Fibroblast of skin of right quadriceps (primary cell): ENCODE measurements at places on chromosomes 1 and 21.

GRCh38 chr1:29973406-29973805, 737.1 kb downstream of the PTPRU start:
- no peak for DNase-seq

DNA sequence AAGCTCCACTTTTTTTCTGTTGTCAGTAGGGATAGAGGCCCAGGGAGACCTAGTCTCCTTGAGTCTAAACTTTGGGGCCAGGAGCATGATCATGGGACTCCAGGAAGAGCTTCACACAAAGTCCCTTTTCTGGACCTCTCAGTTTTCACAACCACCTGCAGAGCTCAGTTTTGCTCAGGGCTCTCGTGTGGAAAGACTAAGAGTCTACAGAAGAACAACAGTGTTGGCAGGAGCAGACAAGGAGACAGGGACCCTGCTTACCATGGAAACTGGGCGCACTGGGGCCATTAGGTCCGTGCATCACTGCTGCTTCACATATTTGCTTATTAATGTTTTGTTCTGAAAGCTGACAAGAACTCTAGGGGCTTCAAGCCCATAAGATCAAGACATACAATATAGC, 63.9 kb upstream of the HSD17B7 start:
- DNase-seq = no peak

GRCh38 chr1:45644661-45645060, 20.8 kb upstream of the CCDC17 start:
- DNase-seq = no peak

GRCh38 chr1:70812442-70813109, 235.0 kb downstream of the PTGER3 start:
- no peak for DNase-seq

DNA sequence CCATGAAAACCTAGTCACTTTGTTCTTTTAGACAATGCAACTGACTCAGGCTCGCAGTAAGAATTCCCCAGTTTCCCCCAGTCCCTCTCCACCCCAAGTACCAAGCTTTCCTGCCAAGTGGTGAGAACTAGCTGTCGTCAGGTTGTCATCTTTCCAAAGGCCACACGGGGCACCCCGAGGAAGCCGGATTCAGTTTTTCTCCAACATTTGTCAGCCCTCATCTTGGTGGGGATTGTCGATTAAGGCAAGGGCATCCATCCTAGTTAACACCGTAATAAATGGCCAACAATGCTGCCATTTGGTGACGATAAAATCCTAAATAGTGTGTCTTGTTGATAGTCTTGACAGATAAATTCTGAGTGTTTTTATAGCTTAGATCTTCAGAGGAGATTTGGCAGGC, 55.9 kb upstream of the PROX1 start:
- DNase-seq = no peak

DNA sequence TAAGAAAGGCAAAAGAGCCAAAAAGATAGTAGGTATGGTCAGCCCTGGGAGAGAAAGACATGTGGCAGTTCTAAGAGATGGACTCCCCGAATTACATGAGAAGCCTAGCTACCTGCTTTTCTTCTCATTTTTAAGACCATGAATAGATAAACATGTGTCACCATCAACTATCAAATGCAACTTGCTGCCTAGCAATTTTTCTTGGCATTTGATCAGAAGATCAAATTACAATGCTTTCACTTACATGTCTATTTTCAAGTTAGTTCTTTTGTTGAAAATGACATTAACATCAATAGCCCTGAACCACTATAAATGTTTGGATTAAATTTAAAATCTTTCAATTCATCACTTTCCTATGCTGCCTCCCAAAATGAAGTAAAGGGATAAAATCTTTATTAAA, 212.3 kb downstream of the HHIPL2 start:
- DNase-seq = no peak

DNA sequence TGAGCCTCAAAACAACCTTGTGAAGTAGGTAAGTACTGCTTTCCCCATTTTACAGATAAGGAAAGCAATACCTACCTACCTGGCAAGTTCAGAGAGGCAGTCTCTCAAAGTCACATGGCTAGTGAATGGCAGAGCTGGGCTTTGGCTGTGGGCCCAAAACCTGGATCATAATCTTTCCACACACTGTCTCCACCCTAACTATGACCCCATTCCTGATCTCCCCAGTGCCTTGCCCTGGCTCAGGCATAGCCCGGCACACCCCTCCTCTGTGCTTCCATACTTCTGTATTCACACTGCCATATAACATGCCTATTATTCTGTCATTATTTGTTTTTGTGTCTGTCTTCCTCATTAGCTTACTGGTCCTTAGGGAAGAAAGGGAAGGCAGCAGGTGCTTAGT, 15.9 kb downstream of the GNG12 start:
- DNase-seq = no peak

DNA sequence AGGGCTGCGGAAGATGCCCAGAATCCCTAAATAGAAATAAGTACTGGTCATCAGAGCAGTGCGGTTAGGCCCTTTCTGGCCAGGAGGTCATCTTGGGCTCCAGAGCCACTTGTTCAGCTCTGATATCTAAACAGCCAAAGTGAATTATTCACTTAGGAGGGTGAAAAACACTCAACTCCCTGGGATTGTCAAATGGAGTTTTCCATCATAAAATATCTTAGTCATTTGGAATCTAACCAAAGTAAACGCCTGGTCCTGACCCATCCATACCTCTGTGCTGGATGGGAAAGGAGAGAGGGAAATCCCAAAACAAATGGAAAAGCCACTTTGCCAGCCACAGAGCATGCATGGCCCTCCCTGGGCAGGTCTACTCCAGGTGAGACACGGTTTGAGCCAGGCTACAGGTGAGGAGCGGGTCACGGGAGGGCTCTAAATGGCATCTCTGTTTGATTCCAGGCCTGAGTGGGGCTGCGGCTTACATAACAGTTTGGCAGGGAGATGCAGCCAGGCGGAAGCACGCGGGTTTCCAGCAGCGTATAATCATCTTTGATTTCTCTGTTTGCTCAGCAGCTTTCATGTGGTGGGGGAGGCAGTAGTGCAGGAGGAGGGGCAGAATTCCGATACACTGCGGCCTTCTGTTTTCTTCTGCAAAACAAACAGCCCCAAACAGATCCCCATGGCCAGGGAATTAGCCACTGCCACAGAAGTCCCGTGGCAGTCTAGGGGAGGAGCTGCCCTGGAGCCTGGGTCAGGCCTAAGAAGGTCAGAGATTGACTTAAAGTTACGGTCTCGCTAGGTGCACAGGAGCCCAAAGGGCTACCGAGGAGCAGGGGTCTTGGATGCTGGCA, 59.1 kb upstream of the ZNF648 start:
- DNase-seq = peak; percentile 35

DNA sequence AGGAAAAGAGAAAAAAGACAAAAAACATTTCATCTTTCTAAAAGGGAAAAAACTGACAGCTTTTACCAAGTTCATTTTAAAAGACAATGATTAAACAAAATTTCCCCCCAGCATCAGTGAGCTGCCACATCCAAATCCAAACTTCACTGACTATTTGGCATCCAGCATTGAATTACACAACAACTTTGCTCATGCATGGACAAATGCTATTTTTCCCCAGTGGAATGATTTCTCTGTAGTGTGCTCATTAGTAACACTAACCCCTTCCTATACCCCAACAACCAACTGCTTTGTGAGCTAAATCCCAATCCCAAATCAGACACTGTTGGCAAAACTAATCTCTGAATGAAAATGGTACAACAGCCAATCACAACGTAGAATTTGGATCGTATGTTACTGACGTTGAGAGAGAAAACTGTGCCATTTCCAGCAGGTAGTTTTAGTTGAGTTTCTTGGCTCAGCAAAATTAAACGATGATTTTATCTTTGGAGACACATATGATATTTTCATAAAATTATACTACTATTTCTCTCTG, 37.9 kb downstream of the PIK3R3 start:
- DNase-seq = no peak

DNA sequence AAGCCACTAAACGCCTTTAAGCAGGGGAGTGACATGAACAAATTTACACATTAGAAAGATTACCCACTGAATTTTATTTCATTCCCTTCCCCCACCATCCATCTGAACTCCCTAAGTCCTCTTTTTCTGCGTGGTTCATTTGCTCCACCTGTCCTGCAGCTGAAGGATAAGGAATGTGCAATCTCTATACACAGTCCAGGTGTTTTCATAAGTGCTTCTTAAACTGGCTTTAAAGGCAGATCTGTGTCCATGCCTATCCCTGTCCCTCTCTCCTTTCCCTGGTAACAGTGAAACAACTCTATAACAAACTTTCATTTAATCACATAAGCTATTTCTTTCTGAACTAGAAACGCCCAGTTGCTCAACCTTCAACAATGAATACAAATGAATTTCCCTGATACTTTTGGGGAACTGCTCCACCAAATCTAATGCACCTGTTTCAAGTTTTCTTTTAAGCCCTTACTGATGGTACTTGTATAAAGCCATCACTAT, 8.4 kb downstream of the GSTM3 start:
- DNase-seq = no peak

- no peak for DNase-seq
Measured at GRCh38 chr1:42833981-42834380, 12.4 kb upstream of the ZNF691 start.

DNA sequence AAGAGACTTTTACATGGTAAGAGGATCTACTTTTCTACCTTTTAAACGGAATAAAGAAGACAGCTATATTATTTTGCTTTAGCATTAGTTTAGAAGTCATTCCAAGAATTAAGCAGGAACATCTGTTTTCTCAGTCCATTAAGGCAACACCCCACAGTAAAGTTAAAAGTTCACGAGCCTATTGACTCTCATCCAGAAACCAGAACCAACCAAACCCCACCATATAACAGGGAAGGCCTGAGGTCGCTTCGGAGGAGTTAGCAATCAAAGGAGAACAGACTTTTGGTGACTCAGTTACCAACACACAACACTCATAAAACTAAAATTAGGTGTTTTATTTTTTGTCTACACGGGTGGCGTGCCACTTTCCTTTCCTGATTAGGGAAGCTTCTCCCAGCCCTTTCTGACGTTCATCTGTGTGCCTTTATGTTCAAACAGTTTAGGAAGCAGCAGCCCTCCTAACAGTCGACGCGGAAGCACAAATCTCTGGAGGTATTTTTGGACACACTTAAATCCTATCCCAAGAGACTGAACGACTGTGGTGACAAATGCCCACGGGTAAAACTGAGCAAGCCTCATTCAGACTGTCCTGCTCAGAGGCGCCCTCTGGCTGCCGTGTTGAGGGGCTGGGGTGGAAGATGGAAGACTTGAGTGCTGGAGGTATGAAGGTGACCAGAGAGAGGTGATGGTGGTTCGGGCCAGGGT, 8.6 kb upstream of the PLA2G2C start:
- DNase-seq = peak; percentile 32

DNA sequence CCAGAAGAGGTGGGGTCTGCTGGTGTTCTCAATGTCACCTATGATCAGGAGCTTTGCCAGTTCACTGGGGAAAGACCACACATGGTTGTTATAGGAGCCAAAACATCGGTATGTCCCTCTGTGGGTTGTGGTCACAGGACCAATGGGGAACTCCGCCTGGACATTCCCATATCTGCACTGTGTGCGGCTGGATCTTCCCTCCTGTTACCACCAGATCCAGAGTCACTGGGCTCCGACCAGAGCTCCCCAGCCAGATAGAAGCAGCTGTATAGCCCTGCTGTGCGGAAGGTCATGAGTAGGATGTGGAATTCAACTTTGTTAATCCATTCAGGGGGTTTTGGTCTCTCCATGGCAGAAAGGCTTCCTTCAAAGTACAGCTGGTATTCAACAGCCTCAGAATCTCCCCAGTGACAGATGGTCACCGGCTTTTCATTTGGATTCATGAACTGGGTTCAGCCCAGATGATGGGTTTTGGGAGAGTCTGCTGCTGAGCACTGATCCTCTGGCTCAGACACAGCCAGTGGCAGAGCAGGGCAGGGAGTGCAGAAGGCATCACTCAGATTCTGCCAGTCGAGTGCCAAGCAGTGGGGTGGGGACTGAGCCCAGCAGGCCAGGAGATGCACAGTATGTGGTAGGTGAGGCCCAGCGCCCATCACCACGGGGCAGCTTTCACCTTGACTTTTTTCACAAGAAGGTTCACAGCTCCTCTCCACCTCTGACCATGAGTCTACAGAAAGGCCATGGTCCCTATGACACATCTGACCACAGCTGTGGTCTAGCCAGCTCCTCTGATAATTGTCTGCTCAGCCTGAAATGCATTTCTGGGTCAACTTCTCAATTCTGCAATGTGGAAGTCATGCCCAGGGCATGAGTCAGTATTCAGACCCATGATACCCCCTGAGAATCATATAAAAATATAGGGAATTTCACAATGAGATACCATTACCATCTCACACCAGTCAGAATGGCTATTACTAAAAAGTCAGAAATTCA, 2.9 kb upstream of the SHCBP1L start:
- peak; percentile 84 for DNase-seq

DNA sequence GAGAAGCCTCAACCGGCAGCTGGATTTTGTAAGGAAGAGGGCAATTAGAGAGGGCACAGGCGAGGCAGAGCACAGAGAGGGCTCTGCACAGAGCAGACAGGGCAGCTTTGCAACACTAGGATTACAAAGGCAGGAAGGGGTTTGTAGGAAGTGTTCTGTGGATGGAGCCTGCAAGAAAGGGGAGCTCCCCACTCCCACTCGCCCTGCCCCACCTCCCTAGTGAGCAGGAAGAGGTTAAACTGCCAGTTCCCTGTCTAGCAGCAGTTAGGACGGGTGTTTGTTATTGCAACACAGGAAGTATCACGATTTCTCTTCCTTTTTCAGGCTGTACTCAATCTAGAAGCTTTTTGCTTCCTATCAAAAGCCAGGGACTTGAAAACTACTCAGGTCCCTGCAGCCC, 63.3 kb upstream of the LRRC8D start:
- DNase-seq = no peak

DNA sequence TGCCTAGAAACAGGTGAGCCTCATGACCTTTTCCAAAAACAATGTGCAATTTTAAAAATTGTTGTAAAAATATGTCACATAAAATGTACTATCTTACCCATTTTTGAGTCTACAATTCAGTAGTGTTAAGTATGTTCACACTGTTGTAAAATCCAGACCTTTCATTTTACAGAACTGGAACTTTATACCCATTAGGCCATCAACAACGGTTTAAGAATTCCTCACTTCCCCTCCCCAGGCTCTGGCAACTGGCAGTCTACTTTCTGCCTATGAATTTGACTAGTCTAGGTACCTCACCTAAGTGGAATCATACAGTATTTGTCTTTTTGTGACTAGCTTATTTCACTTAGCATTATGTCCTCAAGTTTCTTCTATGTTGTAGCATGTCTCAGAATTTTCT, 8.6 kb downstream of the CTSE start:
- no peak for DNase-seq

GRCh38 chr1:225865514-225865913, 16.7 kb downstream of the TMEM63A start:
- no peak for DNase-seq
